ENCODE measurements at places on chromosomes 11 and 22.

GRCh38 chr22:22157348-22157725 is 87.2 kb upstream of the VPREB1 start:
- no peak for DNase-seq

- DNase-seq: no peak
Measured at GRCh38 chr22:17997456-17997855, 26.9 kb downstream of the MICAL3 start.

GRCh38 chr11:94201004-94201465 is 72.4 kb downstream of the PANX1 start:
- no peak for DNase-seq

DNA sequence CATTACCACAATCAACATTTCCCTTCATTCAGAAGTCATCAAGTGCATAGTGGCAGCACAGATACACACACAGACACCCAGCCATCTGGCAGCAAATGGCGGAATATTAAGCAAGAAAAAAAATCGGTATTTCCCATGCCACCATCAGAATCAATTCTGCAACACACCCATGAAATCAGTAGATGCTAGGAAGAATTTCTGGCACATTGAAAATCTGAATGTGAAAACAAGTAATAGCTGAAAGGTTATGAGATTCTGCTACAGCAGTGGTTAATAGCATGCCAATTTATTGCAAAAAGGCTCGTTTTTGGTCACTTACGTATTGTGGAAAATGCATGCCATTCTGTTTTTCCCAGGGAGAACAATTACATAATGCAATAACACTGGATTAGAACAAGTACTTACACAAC is 91.1 kb downstream of the PICALM start:
- DNase-seq: no peak

GRCh38 chr22:39091126-39092081 is 5.6 kb upstream of the APOBEC3H start:
- no peak for DNase-seq

DNA sequence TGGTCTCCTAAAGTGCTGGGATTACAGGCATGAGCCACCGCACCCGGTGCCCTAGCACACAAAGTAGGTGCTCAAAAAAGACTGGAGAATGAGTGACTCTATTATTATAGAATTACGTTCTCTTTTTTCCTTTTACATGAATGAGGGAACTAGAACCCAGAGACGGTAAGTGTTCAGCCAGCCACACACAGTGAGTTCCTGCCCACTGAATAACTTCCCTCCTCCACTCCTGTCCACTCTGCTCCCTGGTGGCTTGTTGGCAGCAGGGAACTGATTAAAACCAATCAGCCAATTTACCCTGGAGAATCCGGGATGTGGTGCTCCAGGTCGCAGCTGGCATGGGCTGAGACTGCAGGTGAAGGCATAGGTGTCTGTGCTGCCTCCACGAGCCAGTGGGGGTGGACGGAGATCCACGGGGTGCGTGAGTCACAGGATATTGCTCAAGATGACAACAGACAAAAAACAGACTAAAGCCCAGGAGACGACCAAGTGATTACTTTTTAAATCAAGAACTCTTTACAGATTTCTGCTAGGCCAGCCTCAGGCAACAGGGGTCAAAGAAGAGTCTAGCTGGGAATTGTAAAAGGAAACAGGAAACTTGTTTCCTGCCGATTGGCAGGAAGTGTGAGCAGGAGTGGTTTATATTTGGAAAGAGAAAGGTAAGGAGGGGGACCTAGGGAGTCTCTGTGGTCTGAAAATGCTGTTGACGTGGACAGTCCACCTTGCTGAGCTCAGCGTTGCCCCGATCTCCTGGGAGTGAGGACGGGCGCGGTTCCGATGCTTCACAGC is 95.2 kb upstream of the TP53I11 start:
- DNase-seq: peak; percentile 84

DNA sequence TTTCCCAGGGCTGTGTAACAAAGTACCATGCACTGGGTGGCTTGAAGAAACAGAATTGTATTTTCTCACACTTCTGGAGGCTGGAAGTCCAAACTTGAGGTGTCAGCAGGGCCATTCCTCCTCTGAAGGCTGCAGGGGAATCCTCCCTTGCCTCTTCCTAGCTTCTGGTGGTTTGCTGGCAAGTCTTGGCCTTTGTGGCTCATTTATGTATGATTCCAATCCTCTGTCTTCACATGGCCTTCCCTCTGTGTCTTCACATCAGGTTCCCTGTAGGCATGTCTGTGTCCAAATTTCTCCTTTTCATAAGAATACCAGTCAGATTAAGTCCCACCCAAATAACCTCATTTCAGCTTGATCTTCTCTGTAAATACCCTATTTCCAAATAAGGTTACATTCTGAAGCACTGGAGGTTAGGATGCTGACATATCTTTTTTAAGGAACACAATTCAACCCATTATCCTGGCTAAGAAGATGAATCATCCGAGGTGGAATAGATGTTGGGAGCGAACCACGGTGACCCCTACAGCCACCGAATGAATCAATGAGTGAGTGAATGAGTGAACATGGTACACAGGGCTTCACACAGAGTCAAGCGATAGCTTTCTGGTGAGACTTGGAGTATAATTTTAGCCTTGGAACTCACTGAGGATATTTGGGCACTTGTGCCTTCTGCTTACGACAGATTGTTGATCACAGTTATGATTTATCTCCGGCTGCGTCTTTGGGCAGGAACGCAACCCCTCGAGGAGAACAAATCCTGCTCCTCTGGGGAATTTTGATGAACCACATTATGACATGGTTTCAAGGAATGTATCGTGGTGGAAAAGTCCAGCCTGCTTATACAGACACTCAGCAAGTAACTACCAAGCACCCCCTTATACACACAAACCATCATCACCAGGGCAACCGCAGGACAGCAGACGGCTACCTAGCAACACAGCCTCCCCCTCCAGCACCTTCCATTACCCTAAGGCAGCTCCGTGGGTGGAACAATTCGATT is 34.3 kb upstream of the MICAL2 start:
- peak; percentile 80 for DNase-seq

- DNase-seq: no peak
Measured at GRCh38 chr22:41296826-41297667, 4.3 kb upstream of the ZC3H7B start.

DNA sequence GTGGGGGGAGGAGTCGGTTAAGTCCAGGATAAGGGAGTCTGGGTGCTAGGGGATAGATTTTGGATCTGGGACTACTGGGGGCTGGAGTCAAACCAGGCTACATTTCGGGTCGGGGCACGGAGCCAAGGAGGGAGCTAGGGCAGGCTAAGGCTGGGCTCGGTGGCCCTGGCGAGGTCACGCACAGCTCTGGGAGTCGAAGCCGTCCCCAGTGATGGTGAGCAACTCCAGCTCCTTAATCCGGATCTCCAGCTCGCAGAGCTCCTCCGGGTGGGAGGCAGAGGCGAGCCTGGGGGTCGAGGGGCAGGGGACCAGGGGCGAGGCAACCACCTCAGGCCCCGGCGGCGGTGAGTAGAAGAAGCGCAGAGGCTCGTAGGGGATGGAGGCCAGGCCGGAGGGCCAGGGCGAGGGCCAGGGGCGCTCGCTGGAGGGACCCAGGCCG is 544 bp downstream of the C11orf91 start:
- peak; percentile 82 for DNase-seq

GRCh38 chr11:63671322-63672155 is at the start of gene ATL3:
ATL3 (minus strand) TSS chr11:63671376; CDS start chr11:63671335, 41 bp downstream.
- peak; percentile 99 for DNase-seq

- DNase-seq: no peak
Measured at GRCh38 chr22:29872989-29873388, 10.0 kb upstream of the MTMR3 start.

GRCh38 chr11:61725781-61726231 is 26.6 kb upstream of the MYRF start:
- no peak for DNase-seq

- no peak for DNase-seq
Measured at GRCh38 chr11:84465040-84465439, 1162.1 kb downstream of the DLG2 start.

DNA sequence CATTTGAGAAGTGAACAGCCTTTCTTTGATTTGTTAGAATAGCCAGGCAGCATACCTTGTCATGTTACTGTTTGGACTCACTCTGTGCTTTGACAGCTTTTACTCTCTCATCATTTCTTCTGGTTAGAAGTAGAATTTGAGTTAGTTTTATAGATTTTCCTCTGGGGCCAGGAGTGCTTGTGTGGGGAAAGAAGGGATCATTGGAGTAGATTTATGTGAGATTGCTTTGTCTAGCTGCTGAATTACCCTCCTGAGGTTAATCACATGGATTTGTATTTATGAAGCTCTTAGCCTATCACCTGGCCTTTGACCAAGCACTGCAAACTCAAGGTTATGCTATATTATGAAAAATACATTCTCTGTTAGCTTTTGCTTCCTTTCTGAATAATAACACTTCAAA is 54.3 kb downstream of the SWAP70 start:
- no peak for DNase-seq

DNA sequence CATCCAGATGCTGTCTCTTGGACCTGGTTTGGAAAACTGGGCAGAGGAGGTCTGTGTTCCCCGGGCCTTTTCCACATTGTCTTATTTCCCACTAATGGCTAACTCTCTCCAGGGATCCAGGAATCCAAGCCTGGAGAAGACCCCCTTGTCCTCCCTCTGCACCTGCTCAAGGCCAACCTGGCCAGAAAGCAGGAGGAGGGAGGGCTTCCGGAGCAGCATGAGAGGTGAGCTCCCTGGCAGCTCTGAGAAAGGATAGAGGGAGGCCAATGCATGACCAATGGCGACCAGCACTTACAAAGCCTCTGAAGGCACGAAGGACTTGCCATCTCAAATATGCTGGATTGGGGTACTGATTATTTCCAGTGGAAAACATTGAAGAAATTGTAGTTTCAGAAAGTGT is 445.0 kb upstream of the B3GAT1 start:
- no peak for DNase-seq

DNA sequence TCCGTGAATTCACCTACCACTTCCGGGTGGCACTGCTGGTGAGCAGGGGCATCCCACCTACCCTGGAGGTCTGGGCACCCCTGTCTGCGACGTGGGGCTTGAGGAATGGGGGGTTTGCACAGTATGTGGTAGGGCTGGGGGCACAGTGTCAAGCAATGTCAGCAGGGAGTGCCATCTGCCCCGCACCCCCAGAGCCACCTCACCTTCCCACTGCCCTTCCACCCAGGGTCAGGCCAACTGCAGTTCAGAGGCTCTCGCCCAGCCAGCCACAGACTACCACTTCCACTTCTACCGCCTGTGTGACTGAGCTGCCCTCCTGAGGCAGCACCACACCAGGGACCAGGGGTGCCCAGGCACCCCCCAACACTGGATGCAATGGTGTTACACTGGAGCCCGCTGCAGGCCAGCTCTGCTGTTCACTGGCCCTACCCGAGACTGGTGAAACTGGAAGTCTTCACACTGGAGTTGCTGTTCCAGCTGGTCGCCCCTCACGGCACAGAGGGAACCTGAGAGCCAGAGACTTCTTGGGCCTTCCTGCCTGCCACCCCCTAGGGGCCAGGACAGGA is 6.5 kb downstream of the TMEM258 start:
- DNase-seq: no peak

GRCh38 chr11:2677127-2677526 is 22.7 kb downstream of the KCNQ1OT1 start:
- DNase-seq: no peak

DNA sequence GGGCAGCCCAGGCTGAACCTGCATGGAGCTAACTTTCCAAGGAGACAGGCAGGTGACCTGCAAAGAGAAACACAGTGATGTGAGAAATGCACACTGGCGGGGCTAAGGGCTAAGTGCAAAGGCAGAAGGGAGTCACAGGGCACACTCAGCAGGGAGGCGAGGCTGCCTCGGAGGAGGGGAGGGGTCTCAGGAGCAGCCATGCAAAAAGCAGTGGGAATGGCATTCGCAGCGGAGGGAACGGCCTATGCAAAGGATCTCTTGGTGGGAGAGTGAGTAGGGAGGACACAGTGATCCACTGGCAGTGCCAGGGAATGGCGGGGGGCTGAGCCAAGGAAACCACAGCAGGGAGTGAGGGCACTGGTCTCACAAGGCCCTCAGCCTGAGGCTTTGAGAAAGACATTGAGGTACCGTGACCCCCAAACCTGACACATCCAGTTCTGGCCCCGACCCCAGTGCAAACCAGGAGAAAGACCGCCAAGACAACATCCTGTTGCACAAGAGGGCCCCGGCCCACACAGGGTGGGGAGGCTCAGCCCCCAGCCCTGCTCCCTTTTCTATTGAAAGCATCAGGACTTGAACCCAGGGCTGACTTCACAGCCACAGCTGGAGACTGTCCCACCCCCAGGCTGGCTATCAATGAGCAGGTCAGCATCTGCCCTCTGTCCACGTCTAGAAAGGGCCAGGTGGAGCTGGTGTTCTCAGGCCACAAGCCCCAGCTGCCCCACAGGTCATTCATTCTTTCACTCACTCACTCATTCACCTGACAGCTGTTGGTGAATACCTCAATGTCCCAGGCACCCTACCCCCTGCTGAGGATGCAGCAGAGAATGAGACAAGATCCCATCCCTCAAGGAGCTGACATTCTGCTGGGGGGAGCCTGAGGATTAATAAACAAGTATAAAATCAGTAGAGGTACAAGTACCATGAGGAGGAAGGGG is 50.7 kb downstream of the IGLL1 start:
- no peak for DNase-seq

GRCh38 chr11:120381401-120381800 is 45.2 kb downstream of the ARHGEF12 start:
- no peak for DNase-seq

DNA sequence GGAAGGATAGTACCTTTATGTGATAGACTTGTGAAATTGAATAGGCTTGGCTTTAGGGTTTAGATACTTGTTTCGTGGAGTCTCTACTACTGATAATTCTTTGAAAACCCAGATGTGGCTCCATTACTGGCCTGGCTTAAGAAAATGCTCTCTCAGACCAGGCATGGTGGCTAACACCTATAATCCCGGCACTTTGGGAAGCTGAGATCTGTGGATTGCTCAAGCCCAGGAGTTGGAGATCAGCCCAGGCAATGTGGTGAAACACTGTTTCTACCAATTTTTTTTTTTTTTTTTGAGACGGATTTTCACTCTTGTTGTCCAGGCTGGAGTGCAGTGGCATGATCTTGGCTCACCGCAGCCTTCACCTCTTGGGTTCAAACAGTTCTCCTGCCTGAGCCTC is 40.9 kb downstream of the ATG13 start:
- peak; percentile 77 for DNase-seq

DNA sequence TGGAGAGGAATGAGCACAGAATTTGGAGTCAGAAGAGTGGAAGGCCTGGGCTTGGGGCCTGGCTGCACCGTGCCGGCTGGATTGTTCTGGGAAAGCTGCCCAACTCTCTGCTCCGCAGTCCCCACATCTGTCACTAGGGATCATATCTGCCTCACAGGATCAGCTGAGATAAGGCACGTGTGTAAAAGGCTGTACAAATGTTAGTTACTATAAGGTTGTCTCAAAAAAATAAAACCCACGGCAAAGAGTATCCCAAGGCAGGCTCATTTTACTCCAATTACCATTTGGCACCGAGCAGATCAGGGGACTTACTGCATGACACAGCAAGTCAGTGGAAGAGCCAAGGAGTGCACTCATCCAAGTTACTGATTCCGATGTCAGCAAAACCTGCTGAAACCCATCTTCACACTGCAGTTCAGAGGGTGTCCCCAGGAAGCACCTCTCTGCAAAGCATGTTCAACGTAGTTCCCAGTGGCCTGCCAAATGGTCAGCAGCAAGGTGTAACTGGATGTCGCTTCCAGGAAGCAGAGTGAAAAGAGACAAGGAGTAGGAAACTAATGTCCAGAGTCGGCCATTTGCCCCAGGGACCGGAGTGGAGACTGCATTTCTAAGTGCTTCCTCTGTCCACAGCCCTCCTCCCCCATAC is 18.1 kb upstream of the MRTFA start:
- DNase-seq: no peak

- no peak for DNase-seq
Measured at GRCh38 chr11:7571640-7572000, 57.8 kb downstream of the PPFIBP2 start.
